Stimulated activated CD4-positive, alpha-beta T cell treated with anti-CD3 and anti-CD28 coated beads, Interleukin-4, amount 100 ng/mL, for 48 hours (primary cell): ENCODE measurements at places on chromosomes 1 and 21.
A peak's percentile ranks its signal among the peaks of the same experiment; 100 is the strongest.

GRCh38 chr1:198934901-198935305, 296.1 kb downstream of the PTPRC start:
- no peak for DNase-seq

DNA sequence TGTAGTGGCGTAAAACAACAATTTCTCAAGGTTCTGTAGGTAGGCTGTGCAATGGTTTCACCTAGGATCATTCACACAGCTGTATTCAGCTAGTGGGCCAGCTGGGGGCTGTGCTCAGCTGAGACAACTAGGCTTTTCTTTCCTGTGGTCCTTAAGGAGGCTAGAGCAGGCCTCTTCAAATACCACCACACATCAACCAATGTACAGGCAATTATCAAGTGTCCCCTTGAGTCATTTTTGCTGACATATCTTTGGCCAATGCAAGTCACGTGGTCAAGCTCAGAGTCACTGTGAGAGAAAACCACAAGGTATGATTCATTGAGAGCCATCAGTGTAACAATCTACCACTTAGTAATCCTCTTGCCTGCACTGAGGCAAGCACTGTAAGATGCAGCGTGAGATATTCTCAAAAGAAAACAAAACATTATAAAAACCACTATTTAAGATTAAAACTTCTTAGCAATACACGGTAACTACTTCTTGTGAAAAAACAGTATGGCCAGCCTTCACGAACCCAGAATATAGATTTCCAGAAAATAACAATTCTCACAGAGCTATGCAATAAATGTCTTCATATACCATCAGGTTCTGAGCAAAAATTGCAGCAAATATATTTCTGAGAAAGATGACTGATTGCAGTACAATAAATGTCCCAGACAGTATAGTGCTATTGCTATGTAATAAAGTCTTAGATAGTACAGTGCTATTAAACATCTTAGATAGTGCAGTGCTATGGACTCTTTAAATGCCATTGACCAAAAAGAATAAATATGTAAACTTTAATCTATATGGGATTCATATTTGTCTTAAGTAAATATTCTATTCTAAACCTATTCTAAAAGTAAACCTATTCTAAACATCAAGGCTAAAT, 55.3 kb downstream of the NME7 start:
- DNase-seq = peak; percentile 19

DNA sequence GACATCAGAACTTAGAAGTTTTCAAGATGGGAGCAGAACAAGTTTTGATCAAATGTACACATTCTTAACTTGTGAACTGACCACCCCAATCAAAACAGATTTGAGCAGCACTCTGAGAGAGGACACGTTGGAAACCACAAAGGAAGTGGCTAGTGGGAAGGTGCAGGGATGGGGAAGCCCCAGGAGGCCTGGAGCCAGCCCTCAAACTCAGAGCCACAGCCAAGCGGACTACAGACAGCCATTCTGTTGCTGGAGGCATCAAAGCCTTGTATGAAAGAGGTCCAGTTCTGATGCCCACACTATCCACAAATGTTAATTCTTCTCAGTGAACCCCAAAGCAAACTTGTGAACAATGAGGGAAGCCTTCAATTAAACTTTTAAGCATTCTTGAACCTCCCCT, 143.6 kb upstream of the RAB4A start:
- DNase-seq = no peak

DNA sequence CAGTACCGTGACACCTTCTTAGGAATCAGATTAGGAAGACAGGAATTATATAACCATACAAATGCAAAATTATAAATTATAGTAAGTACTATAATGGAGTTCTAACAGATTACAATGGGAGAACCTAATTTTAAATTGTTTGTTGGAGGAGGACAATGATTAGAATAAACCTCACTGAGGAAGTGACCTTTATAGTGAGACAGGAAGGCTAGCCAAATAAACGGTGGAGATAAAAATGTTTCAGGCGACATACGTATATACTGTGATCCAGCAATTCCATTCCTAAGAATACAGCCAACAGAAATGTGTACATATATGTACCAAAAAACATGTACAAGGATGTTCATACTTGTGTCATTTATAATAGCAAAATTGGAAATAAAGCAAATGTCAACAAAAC, 15.2 kb downstream of the SYNJ1 start:
- no peak for DNase-seq

DNA sequence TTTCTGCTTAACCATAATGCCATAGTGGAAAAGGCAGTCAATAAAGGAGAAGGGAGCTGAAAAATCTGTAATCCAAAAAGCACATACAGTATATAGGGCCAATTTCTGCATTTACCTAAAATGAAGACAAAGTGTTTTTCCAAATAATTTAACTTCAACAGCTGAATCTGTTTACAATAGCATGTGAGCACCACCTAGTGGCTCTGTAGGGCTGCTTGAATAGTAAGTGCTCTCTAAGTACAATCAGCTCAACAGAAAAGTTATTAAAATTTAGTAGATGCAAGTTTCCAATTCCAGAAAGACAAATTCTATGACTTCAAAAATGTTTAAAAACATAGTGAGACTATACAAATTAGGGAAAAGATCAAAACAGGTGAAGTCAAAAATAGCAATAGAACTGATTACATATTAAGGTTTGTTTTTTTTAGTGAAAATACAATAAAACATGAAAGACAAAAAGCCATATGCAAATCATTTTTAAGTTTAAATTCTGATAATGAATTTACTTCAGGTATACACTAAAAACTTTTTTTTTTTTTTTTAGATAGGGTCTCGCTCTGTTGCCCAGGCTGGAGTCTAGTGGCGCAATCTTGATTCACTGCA, 220.0 kb downstream of the SETD4 start:
- peak; percentile 35 for DNase-seq

DNA sequence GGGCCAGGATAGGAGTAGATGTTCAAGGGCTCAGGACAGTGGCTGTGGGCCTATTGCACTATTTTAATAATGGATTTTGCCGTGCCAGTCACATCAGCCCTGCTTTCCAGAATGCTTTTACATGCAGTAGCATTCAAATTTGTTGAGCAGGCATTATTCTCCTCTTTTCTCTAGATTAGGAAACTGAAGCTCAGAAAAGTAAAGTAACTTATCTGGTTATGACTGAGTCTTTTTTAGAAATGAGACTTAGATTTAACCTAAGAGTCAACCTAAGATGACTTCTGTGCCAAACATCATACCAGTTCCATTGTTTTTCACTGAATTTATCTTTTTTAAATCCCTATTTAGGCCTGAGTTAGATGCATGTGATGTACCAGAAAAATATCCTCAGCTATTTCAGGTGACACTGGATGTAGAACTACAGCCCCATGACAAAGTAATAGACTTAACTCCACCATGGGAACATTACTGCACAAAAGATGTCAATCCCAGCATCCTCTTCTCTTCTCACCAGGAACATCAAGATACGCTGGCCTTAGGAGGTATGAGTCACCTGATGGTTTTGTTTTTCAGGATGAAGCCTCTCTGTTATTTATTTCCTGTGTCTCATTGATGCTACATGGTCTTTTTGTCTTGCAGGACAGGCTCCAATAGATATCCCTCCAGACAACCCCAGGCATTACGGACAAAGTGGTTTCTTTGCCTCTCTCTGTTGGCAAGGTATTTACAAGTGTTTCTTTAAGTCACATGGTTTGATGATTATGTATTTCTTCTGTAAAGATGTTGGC, 31.4 kb upstream of the LEPR start:
- DNase-seq = no peak

DNA sequence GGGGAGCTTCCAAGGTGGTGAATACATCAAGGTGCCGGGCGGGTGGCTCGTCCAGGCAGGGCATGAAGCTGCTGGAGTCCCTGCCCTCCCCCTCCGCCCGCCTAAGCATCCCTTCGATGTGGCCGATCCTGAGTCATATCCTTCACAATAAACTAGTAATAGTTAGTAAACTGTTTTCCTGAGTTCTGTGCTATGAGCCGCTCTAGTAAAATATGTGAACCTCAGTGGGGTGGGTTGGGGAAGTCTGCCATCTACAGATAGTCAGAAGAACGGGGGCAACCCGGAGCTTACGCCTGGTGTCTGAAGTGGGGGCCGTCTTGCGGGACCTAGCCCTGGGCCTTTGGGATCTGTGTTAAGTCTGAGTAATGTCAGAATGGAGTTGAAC, 21.6 kb downstream of the C2CD2 start:
- DNase-seq = no peak
